ENCODE measurements at places on chromosomes 5 and 9. TPM values are rescaled to one million over a fixed set of nuclear protein-coding genes. Genes with fewer than 3 reads are reported as not detected.

The HMCN2 gene
- not detected for total RNA-seq

The CHSY3 gene
- total RNA-seq, result not detected

The FANCG gene
- 102 TPM for total RNA-seq

The CAMK2A gene
- total RNA-seq, result not detected

The BRINP1 gene
- total RNA-seq, result not detected

The CER1 gene
- total RNA-seq, result not detected

The GKAP1 gene
- total RNA-seq, result 1.5 TPM

The FOXD4L6 gene
- 0.16 TPM for total RNA-seq

The CCDC171 gene
- total RNA-seq, result 1.4 TPM

The F2RL1 gene
- 0.26 TPM for total RNA-seq

The ADAMTS6 gene
- total RNA-seq, result 1.3 TPM

The LCN15 gene
- total RNA-seq, result not detected

The HSPA9 gene
- 372 TPM for total RNA-seq

The ATP10B gene
- not detected for total RNA-seq

The FBP2 gene
- not detected for total RNA-seq

The ROPN1L gene
- total RNA-seq, result 0.20 TPM

The LURAP1L gene
- total RNA-seq, result not detected

The ORM2 gene
- not detected for total RNA-seq

The SH3GL2 gene
- total RNA-seq, result not detected

The ARHGEF37 gene
- total RNA-seq, result 0.70 TPM

The CARTPT gene
- total RNA-seq, result not detected

The COL23A1 gene
- not detected for total RNA-seq

The FLT4 gene
- total RNA-seq, result 0.86 TPM

The RFX3 gene
- total RNA-seq, result 11.3 TPM

The POLE3 gene
- total RNA-seq, result 95.7 TPM

The IL7R gene
- total RNA-seq, result 50.8 TPM

The INSYN2B gene
- not detected for total RNA-seq

The GARNL3 gene
- 1.5 TPM for total RNA-seq

The ISL1 gene
- not detected for total RNA-seq

The RNF180 gene
- total RNA-seq, result not detected

The ASTN2 gene
- total RNA-seq, result 2.5 TPM

The RASEF gene
- not detected for total RNA-seq

The PCDHGA6 gene
- 0.42 TPM for total RNA-seq

The PCDHB13 gene
- not detected for total RNA-seq

The PCDHGB3 gene
- 0.66 TPM for total RNA-seq

The CAVIN4 gene
- not detected for total RNA-seq

The GDA gene
- not detected for total RNA-seq

The FCN1 gene
- total RNA-seq, result not detected

The CRHBP gene
- total RNA-seq, result not detected

The STC2 gene
- total RNA-seq, result 25.4 TPM

The TERT gene
- 12.5 TPM for total RNA-seq

The NPDC1 gene
- total RNA-seq, result 80.1 TPM

The TUSC1 gene
- 0.47 TPM for total RNA-seq

The CCT5 gene
- 511 TPM for total RNA-seq

The LRRC26 gene
- 0.21 TPM for total RNA-seq

The ECM2 gene
- total RNA-seq, result not detected

The MEIKIN gene
- not detected for total RNA-seq

The SCGB3A2 gene
- total RNA-seq, result not detected

The DEPDC1B gene
- total RNA-seq, result 21.2 TPM

The SPATA31A3 gene
- total RNA-seq, result not detected

The MYOT gene
- total RNA-seq, result not detected

The TAF1L gene
- 0.03 TPM for total RNA-seq
